Sigmoid colon (tissue), 7 donors: ENCODE measurements at places on chromosomes 2 and 18. TPM values are rescaled to one million over a fixed set of nuclear protein-coding genes. Genes with fewer than 3 reads are reported as not detected.

GRCh38 chr2:217798743-217799562 lies 203.8 kb downstream of the TNS1 start:
- peak; percentile 77 for DNase-seq

DNA sequence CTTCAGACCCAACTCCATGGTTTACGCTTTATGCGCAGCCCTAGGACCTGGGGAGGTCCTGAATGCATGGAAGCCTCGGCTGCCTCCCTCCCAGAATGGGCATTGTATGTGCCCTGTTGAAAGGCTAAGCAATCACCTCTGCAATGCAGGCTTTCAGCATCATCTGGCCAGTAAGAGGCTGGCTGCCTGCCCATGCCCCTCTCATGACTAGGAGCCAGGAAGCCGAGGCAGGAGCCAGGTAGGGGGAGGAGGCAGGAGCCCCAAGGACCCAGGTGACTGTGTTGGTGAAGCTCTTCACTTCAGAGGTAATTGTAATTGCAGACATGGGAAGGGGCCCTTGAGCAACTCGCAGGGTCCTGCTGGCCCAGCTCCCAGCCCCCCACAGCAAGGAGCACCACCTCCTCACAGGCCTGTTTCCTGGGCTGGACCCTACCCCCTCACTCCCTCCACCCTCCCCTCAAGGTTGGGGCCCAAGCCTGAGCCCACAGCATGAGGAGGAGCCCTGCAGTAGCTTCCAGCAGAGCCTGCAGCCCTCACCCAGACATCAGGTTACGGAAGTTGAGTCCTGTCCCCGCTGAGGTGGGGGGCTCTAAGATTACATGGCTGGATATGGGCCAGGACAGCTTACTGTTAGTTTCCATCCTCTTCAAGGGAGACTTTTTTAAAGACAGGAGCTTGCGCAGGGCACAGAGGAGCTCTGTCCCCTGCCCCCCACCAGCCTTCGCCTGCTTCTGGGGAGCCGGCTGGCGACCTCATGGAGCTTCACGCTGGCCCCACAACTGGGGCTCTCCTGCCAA lies 21.9 kb downstream of the CRACDL start:
- peak; percentile 50 for DNase-seq

DNA sequence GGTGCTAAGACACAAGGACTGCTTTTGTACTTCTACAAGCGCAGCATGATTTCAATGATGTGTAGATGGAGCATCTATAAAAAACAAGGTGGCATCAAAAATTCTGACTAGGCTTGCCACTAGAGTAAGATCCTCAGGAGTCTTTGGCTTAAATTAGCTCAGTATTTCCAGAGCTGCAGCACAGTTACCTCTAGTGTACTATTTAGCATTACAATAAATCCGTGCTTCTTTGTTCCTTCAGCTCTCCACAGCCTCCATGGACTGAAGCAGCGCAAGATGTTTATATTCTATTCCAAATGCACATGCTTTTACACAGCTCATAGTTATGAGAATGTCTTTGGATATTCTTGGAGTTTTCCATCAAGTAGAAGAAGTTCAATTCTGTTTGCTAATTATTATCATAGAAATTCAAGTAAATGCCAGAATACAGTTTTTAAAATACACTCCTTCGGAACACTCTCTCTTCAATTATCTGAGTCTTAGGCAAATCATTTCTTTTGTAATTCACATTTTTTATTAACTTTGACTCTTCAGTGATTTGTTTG lies 1133.0 kb upstream of the LRRTM1 start:
- no peak for DNase-seq

ASTL gene
- not detected for polyA plus RNA-seq

ALPI gene
- polyA plus RNA-seq = 7.2 TPM
